ENCODE measurements at places on chromosomes 3 and 15. TPM values are rescaled to one million over a fixed set of nuclear protein-coding genes. Genes with fewer than 3 reads are reported as not detected.

The TGFBR2 gene
- total RNA-seq, result 726 TPM

The CCR5 gene
- total RNA-seq, result not detected

The SERINC4 gene
- total RNA-seq, result not detected

The SEMA3G gene
- 61.3 TPM for total RNA-seq

The CCDC39 gene
- not detected for total RNA-seq

The KBTBD12 gene
- not detected for total RNA-seq

The CCR3 gene
- total RNA-seq, result not detected

The PIGX gene
- total RNA-seq, result 23.9 TPM

The IGF2BP2 gene
- 71.5 TPM for total RNA-seq

The SEC62 gene
- 36.6 TPM for total RNA-seq

The CSTA gene
- total RNA-seq, result not detected

The GOLGA6L7 gene
- total RNA-seq, result not detected

The CPLX3 gene
- total RNA-seq, result not detected

DNA sequence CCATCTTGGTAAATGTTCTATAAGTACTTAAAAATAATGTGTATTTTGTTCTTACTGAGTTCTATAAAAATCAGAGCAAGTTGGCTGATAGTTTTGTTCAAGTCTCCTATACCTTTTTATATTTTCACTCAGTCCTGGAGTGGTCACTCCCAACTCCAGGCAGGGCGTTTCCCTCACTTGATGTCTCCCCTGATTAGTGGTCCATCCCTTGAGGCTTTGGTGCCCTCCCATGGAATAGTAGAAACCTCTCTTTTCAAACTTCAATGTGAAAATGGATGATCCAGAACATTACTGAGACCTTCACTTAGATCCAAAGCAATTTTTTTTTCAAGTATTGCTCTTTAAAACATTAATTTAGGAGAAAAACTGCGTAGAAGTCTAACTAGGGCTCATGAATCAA, 25.0 kb upstream of the SCN10A start:
- DNase-seq, result no peak

GRCh38 chr3:67389176-67389575, 265.2 kb downstream of the SUCLG2 start:
- no peak for DNase-seq

GRCh38 chr15:47422881-47423665, 294.2 kb upstream of the SEMA6D start:
- DNase-seq, result no peak

- no peak for DNase-seq
These were observed 426 bp downstream of the CBLB start for GRCh38 chr3:105868431-105868741.

GRCh38 chr3:160885791-160886286, 129.8 kb downstream of the PPM1L start:
- no peak for DNase-seq

- no peak for DNase-seq
These were observed 77.8 kb upstream of the LPP start for GRCh38 chr3:188076176-188076575.

GRCh38 chr3:44019736-44020135, 221.9 kb upstream of the TOPAZ1 start:
- no peak for DNase-seq

GRCh38 chr15:50886139-50886467, 22.4 kb upstream of the AP4E1 start:
- no peak for DNase-seq

DNA sequence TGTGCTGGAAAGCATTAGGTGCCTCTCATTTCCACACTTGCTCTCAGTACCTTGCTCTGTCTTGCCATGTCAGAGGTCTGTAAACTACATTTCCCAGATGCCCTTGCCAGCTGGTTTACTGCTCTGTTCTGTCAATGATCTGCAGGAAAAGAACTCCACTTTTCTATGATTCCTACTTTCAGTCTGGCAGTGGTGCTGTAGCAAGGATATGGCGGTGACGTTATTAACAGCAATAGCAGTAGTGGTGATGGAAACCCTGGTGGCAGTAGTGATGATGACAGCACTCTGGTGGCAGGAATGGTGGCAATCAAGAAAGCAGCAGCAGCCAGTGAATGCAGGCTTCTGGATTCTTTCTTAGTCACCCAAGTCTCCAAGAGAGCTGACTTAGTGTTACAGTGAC, 665.2 kb downstream of the DIPK2A start:
- no peak for DNase-seq

DNA sequence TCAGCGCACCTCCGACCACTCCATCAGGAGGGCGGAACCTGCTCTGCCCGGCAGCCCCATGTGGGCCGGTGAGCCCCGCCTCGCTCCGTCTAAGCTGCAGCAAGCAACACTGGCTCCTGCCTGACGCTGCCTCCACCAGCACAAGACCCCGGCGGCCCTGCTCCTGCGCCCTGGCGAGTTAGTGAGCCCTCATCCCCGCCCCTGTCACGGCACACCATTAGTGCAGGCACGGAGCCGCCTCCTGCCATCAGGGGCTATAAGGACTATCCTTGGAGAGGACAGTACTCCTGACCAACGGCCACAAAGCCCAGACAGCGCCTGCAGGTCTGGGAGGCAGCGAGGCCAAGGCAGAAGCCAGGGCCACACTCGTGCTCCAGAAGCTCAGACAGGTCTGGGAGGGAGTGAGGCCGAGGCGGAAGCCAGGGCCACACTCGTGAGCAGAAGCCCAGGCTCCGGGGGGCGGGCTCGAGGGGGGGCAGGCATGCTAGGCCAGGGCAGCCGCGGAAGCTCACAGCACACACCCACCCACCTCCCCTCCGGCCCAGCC, 39.4 kb downstream of the TNK2 start:
- DNase-seq, result no peak

- DNase-seq, result no peak
These were observed 195.9 kb upstream of the TBC1D5 start for GRCh38 chr3:17938313-17938712.

GRCh38 chr15:24017470-24017869, 330.4 kb upstream of the NDN start:
- DNase-seq, result no peak

DNA sequence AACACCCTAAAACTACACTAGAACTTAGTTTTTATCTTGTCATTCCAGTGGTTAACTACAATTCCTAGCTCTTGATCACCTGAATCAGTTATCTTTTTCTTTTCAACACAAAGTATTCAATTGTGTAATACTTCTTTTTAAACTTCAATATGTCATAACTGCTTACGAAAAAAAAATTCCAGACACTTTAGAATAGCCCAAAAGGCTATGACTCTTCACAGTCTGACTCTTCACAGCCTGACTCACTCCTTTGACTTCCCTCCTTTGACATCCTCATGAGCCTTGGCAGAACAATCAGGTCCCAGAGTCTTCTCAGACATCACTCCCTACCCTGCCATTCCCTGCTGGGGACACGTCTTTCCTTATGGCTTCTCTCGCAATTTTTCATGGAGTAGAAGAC, 727.1 kb downstream of the ROBO1 start:
- DNase-seq, result no peak

DNA sequence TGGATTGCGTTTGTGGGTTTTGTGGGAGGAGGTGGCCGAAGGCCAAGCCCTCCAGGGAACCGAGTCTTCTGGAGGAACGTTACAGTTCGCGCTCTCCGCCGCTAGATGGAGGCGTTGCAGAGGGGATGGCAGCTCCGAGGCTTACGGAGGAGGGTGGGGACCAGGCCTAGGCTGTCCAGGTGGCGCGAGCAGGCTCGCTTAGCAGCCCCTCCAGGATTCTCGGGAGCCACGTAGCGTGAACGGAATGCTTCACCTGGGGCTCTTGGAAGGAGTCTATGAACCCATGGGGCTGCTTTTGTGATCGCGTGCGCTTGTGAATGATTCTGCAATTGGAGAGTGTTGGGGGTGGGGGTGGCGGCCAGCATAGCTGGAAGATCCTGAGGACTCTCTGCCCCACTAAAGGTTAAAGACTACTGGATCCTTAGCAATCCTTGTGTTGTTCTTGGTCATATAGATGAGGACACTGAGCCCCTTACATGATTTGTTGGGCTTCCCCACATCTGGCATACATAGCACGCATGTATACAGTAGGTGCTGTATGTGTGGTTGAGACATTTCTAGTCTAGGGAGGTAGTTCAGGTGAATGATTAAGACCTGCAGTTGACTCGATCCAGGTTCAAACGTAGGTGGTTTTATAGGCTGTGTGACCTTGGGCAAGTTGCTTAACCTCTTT, 25.7 kb downstream of the FAM3D start:
- no peak for DNase-seq

DNA sequence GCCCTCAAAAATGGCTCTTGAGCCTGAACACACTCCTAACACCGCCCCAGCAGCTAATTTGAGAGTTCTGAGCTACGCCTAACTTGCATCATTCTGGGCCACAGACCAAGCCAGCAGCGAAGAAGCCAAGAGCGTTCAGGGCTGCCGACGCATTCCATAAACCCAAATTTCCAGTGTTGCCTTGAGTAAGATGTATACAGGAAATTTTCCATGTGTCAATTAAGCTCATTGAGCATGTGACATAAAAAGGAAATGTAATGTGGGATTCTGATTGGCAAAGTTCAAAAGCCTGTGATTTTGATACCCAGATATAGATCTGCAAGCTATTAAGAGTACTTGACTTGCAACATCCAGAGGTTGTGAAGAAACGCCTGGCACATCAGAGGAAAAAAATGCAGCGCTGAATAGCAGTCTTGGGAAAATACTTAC, 148.6 kb upstream of the NR2F2 start:
- DNase-seq, result no peak

- DNase-seq, result no peak
These were observed 60.5 kb downstream of the LPP start for GRCh38 chr3:188214442-188214841.

GRCh38 chr15:93583552-93583951, 494.5 kb upstream of the RGMA start:
- DNase-seq, result no peak

DNA sequence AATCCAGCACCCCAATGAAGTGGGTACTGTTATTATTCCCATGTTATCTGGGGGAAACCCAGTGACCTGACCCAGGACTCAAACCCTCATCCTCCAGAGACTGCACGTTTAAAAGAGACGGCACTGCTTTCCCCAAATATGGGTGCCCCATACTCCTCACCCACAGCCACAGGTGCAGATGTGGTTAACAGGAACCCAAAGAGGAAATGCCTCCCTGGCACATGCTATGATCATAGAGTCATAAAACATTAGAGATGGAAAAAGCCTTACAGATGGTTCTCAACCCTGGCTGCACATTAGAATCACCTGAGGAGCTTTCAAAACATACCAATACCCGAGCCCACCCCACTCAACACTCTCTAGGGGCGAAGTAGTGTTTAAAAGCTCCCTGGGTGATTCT, 111.5 kb downstream of the SEMA5B start:
- no peak for DNase-seq
